GF-D8 (cell line): ENCODE measurements at places on chromosomes 7 and 10.

DNA sequence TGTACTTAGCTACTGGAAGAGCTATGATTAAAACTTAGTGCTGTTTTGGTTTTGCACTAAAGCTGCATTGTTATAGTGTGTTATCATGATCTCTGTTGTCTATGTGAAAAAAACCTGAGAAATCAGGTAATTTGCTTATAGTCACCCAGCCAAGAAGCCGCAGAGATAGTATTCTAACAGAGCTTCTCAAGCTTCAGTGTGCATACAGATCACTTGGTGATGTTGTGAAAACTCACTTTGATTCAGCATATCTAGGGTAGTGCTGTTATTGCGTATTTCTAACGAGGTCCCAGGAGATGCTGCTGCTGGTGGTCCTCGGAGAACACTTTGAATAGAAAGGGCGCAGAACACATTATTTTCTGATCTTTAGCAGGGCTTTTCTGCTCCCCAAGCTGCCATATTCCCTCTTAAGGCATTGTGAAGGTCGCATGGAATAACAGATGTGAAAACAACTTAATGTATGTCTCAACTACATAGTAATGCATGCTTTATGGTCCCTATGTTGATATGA, 68.4 kb upstream of the PDCD4 start:
- DNase-seq = no peak

DNA sequence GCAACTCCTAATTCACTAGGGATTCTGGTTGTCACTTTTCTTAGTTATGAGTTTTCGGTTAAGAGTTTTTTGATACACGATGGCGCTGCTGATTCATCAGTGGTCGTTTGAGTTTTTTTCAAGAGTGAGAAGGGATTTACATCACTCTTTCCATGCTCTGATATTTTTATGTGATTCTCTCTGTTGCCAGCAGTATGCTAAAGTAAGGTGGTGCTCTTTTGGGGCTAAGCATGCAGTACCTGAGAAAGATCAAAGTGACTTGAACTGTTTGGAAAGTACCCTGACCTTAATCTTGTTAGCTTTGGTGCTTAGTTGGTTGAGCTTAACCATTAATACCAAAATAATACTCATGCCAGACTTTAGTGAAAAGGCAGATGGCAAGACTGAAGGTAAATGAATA, 28.1 kb downstream of the STAMBPL1 start:
- DNase-seq = no peak

- DNase-seq = no peak
Measured at GRCh38 chr10:79883986-79884385, 57.4 kb downstream of the NUTM2E start.

DNA sequence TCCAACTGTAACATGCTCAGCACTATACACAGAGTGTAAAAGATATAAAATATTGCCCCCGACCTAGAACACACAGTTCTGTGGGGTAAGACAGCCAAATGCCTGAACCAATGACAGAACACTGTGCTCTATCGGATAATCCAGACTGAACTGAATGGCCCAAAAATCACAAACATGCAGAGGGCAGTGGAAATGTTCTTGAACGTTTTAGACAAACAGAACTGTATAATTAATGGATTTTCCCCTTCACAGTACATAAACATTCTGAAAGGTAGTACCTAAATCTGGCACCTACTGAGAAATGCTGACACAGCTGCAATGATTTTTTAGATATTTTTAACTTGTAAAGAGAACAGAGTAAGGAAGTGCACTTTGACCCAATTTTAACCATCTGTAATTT, 33.4 kb downstream of the PARD3 start:
- no peak for DNase-seq

- DNase-seq = peak; percentile 37
Measured at GRCh38 chr7:129295015-129295423, 70.2 kb downstream of the AHCYL2 start.

DNA sequence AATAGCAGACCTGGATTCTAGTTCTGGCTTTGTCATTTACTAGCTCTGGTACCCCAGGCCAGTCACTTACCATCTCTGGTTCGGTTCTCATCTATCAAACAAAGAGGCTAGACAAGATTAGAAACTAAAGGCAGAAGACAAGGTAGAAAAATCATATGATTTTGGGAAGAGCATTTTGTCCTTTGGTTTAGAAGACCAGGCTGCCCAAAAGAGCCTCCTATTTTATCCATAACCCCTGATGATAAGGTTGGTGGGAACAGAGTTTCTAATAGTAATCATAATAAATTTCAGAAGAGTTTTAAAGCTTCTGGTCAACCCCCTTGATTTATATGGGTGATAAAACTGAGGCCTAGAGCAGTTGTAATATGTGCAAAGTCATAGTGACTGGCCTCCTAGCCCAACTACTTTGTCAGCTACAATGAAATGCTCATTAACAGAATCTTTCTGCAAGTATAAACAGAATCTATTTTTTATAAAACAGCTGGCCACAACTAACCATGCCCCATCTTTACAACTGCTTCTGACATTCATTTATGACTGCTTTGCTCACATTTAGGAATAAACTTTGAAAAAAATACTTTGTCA, 23.4 kb downstream of the COX15 start:
- DNase-seq = no peak

DNA sequence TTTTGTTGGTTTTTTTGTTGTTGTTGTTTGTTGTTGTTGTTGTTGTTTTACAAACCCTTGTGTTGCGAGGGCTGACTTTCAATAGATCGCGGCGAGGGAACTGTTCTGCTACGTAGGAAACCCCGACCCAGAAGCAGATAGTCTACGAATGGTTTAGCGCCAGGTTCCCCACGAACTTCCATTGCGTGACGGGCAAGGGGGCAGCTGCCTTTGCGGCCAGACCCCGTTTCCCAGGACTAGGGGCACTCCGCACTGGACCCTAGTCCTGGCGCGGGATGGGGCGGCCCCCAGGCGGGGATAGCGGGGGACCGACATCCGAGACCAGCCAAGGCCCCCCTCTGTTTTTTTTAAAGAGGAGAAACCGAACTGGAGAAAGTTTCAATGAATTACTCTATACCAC, 119.6 kb downstream of the LRRTM3 start:
- no peak for DNase-seq
